Activated effector memory CD4-positive, alpha-beta T cell treated with anti-CD3 and anti-CD28 coated beads, Interleukin-2, amount 50 U/mL, for 16 hours (primary cell): ENCODE measurements at places on chromosomes 5 and 9.

- DNase-seq, result peak; percentile 63
Measured at GRCh38 chr5:88833371-88834130, 49.4 kb downstream of the MEF2C start.

GRCh38 chr9:107039542-107039941, 176.6 kb downstream of the ZNF462 start:
- DNase-seq, result no peak

- peak; percentile 81 for DNase-seq
Measured at GRCh38 chr5:157189223-157189622, 8.6 kb downstream of the ITK start.

- no peak for DNase-seq
Measured at GRCh38 chr5:1108023-1108864, 3.6 kb downstream of the SLC12A7 start.

- no peak for DNase-seq
Measured at GRCh38 chr5:68479524-68479923, 264.0 kb downstream of the PIK3R1 start.

GRCh38 chr5:126301056-126301455, 122.2 kb upstream of the GRAMD2B start:
- DNase-seq, result no peak
